ENCODE measurements at places on chromosomes 4 and X.

DNA sequence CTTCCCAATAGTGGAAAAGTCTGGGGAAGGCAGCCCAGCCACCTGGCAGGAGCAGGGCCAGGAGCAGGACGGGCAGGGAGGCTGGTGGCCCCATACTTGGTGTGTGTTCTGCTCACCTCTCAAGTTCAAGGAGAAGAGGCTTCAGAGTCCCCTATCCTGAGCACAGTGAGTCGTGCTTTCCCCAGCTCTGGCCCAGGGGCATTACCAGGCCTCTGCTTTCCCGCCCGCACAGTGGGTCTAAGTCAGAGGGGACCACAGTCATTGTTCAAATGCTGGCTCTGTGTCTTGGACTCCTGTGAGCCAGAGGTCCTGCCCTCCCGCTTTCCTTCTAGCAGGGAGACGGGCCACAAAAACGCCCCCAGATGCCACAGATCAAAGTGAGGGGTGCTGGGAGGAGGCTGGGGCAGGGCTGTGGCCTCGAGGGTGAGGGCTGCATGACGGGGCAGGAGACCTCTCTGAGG lies 27.6 kb downstream of the HTRA3 start:
- no peak for DNase-seq

- no peak for DNase-seq
Observed at GRCh38 chr4:137032222-137032621, 500.1 kb downstream of the PCDH18 start.

DNA sequence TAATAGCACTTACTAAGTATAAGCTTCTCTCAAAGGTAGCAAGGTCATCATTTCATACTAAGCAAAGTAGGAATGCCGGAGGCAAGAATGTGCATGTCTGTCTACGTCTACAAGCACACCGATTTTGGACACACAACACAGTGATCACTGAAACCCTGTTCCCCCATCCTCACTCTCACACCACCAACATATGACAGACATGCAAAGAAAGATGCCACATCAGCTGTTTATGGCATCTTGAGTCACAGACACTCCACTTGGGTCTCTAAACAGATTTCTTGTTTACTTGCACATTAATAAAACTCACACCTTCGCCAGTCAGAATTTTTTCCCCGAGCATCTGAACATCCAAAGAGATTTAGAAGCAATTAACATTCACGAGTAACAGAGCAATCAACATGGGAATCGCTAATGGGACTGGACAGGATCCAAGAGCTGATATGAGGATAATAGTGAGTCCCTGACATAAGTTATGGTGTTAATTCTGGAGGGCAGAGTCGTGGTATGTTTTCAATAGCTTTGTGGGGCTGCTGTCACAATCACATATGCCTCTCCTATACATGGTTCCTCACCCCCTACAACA lies 324.1 kb downstream of the DHX15 start:
- DNase-seq = no peak

- DNase-seq = no peak
Observed at GRCh38 chrX:153517423-153517822, at the start of gene ATP2B3. ATP2B3 (plus strand) TSS chrX:153517642; CDS start chrX:153536248, 18,606 bp downstream.

- DNase-seq = no peak
Observed at GRCh38 chr4:53221832-53222480, 143.9 kb downstream of the SCFD2 start.

Data from IMR-90 (cell line).